SK-N-MC (cell line): ENCODE measurements at places on chromosomes 4 and X.

DNA sequence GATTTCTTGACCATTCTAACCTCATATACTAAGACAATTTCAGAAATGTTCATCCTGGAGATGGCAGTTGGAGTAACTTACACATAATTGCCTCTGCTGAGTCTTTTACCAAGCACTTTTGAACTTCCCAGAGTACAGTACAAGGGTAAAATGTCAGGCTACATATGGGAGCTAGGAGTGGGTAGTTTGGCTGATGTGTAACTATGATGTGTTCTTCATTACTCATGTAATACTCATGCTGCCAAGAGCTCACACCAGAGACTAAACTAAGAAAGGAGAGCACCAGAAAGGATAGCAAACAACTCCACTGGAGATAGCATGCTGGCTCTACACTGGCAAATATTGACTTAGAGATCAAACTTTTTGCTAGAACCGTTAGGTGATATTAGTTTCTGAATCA lies 194.0 kb downstream of the PDGFRA start:
- DNase-seq = no peak

- no peak for DNase-seq
Measured at GRCh38 chrX:13699183-13699826, 10.4 kb downstream of the RAB9A start.

- no peak for DNase-seq
Measured at GRCh38 chr4:76781698-76782595, 116.0 kb downstream of the SOWAHB start.

DNA sequence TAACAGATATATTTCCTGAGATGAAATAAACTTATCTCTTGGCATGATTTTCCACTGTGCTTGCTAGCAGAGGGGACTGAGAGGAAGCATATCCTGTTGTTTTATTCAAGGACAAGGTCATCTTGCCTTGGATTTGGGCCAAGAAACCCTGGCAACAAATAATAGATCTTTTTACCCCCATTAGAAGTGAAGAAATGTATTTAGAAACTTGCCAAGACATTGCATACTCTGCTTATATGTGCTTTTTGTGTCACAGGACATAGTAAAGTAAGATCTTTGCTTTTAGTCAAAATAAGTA lies 170.2 kb downstream of the RAPGEF2 start:
- no peak for DNase-seq

DNA sequence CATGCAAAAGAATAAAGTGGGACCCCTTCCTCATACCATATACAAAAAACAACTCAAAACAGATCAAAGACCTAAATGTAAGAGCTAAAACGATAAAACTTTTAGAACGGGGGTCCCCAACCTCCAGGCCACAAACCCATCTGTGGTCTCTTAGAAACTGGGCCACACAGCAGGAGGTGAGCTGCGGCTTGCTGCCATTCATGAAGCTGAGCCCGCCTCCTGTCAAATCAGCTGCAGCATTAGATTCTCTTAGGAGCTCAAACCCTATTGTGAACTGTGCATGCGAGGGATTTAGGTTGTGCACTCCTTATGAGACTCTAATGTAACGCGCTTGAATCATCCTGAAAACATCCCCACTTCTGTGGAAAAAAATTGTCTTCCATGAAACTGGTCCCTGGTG lies 7.0 kb upstream of the GATA1 start:
- DNase-seq = no peak

GRCh38 chrX:114985967-114986592 lies 31.3 kb downstream of the IL13RA2 start:
- DNase-seq = no peak
